Central memory CD4-positive, alpha-beta T cell (primary cell): ENCODE measurements at places on chromosomes 13 and 19.

- no peak for DNase-seq
Measured at GRCh38 chr13:104008075-104008474, 941.9 kb upstream of the SLC10A2 start.

GRCh38 chr19:13072188-13072908, 30.3 kb downstream of the LYL1 start:
- no peak for DNase-seq

GRCh38 chr19:1942078-1942933, 1.3 kb downstream of the CSNK1G2 start:
- DNase-seq, result peak; percentile 84

DNA sequence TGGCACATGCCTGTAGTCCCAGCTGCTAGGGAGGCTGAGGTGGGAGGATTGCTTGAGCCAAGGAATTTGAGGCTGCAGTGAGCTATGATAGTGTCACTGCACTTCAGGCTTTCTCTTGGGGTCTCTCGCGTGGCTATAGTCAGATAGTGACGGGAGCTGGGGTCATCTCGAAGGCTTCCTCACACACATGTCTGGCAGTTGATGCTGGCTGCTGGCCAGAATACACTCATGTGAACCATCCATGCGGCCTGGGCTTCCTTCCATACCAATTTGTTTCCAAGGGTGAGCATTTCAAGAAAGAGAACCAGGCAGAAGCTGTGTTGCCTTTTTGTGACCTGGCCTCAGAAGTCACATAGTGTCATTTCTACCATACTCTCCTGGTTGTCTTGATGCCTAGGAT, 26.4 kb downstream of the LEUTX start:
- no peak for DNase-seq

DNA sequence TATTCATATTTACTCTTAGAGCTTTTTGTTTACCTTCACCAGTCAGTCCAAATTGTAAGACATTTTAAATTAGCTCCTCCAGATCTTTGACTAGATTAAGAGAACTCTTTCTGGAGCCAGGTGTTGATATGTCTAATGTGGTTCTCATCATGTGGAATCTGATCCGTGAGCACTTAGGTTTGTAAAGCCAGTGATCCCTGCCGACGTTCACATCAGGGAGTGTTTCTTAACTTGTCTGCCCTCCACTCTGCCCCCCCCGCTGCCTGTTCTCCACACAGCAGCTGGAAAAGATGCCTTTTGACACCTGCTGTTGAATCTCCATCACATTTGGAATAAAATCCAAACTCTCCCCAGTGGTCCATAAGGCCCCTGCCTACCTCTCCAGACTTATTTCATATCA, 17.7 kb downstream of the METTL21C start:
- no peak for DNase-seq

DNA sequence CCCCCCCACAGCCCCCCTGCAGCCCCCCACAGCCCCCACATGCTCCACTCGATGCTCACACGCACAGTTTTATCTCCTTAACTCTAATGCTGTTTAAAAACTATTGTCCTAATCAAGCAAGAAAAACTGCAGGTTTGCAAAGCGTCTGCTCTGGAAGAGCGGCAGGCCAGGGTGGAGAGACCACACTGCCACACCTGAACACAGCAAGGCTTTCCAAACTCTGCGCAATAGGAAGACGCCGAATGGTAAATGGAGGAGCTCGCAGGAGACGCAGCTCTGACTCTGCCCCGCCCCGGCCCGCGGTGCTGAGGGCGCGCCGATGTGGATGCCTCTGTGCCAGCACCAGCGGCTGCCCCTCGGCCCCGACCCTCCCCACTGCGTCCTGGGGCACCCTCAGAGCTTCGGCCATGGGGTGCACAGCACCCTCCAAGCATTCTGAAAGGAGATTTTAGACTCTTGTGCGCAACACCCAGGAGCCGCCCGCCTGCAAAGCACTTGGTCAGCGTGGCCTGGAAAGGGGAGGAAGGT, 32.4 kb downstream of the RASA3 start:
- DNase-seq, result peak; percentile 47

DNA sequence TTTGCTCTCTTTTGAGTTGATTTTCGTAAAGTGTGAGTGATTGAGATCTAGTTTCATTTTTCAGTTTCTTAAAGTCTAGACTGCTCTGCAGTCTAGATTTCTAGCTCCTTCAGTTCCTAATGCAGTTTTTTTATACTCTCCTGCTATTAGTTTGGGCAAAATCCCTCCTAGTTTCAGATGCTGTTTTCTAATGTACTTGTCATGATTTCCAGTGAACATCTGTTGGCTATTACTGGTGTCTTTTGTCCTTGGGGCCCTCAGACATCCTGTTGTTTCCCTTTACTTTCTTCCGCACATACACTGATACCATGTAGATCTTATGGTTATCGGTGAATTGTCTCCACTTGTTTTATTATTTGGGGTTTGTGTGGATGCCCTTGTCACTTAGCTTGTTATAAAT, 292.1 kb downstream of the TDRD3 start:
- DNase-seq, result no peak

DNA sequence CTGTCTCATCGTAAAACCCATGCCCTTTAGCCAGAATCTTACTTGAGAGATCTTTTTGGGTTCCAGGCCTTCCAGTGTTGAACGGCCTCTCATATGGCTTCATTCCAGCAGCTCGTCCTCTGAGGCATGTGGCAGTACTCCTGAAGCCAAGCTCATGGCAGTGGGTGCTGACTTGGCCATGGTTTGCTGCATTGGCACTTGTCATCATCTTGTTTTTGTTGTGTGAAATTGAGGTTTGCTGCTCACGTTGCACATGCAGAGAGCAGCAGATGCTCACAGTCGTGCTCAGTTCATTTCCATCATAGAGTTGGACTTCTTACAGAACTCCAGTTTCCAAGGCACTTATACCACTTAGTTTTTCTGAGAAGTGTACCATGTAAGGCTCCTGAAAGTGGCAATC, 14.9 kb downstream of the TEX29 start:
- DNase-seq, result no peak

DNA sequence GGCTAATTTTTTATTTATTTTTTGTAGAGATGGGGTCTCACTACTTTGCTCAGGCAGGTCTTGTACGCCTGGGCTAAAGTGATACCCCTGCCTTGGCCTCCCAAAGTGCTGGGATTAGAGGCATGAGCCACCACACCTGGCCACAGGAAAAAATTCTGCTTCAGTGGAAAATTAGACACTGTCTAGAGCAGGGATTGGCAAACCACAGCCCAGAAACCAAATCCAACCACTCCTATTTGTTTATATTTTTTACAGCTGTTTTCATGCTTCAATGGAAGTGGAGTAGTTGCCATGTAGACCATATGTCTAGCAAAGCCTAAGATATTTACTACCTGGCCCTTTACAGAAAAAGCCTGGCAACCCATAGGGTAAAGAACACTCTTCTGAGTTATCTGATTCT, 123.7 kb upstream of the MRI1 start:
- no peak for DNase-seq

- DNase-seq, result no peak
Measured at GRCh38 chr19:34229721-34230120, 24.6 kb upstream of the GARRE1 start.

- DNase-seq, result no peak
Measured at GRCh38 chr13:88288326-88288725, 617.2 kb downstream of the SLITRK5 start.

- no peak for DNase-seq
Measured at GRCh38 chr13:35479038-35479492, 2.6 kb upstream of the MAB21L1 start.
